ENCODE measurements at places on chromosomes 6 and 20.

DNA sequence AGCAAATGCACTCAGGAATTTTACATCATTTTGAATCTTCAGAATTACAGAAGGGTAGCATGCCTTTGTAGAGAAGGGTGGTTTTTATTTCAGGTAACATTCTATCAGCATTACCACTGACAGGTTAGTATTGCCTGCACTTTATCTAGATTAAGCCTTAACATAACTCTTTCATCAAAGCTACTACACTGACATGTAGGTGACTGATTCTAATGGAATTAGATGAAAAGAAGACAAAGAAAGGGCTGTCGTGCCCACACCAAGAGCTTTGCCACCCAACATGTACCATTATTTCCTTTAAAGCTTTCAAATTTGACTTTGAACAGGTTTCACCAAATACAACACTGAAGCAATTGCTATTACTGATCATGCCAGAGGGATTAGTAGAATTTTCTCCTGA, 551.9 kb downstream of the EYS start:
- DNase-seq = no peak

DNA sequence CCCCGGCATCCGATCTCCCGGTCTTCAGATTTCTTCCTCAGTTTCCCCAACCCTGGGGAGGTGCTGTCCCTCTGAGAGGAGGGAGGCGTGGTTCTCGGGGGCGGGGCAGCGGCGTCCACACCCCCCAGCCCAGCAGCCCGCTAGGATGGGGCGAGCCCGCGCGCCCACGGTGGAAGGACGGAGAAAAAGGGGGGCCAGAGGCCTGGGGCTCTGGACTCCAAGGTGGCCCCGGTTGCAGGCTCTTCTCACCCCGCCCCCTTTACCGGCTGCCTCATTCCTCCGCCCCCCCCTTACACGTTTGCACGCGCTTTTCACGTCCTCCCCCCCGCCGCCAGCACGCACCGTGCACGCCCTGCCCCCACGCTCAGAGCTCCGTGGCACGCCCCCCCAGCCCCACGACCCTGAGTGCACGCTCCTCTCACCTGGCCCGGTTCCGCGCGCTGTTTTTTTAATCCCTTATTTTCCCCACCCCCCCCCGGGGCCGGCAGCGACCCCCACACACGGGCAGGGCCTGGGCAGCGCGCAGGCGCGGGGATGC, 402 bp downstream of the ZBTB12 start:
- peak; percentile 34 for DNase-seq

DNA sequence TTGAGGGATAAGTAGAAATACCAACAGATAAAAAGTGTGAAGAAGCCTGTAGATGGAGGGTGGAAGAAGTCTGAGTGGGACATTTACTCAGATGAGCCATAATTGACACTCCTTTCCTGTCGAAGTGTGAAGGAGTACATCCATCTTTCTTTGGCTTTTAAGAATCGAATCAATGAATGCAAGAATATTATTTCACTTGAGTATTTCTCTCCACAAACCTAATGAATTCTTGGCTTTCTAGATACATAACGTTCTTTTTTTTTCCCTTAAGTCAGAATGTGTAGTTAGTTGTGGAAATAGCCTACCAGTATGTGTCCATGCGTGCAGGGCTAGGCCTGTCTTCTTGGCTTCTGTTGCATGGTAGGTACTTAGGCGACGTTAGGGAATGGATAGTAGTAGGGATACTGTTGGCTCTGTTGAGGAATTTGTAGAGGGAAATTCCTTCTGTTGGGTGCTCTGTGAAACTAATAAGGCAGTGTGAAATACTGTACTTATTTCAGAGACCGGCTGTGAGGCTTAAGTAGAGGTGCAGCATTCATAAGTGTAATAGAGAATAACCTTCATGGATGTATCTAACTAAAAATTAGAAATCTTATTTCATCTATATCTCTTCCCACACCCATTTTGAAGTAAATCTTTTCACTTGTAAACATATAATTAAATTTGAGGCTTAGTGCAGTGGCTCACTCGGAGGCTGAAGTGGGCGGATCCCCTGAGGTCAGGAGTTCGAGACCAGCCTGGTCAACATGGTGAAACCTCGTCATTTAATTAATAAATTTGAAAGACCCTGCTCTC, 1.5 kb downstream of the RPS18 start:
- DNase-seq = no peak

- DNase-seq = no peak
Observed at GRCh38 chr6:4781967-4782575, 5.9 kb downstream of the CDYL start.

- DNase-seq = no peak
Observed at GRCh38 chr20:43985608-43986316, 71.1 kb downstream of the TOX2 start.

GRCh38 chr6:42197555-42198362, 3.0 kb upstream of the GUCA1B start:
- no peak for DNase-seq

DNA sequence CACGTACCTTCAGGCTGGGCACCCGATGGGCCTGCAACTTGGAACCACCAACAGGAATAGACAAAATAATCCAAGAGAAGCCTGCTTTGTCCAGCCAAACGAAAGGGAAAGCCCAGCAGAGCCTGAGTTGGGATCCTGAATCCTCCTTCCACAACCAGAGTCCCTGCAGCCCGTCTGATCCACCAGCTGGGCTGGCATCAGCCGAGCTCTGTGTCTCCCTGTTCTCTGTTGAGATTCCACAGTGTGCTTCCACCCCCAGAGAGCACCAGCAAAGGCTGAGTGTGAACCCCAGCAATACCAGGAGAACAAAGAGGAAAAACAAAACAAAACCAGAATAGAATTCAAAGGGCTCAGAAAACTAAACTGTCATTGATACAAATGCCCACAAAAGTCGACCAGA, 104.2 kb upstream of the PRND start:
- DNase-seq = no peak

- no peak for DNase-seq
Observed at GRCh38 chr6:156559162-156559690, 218.0 kb upstream of the ARID1B start.

DNA sequence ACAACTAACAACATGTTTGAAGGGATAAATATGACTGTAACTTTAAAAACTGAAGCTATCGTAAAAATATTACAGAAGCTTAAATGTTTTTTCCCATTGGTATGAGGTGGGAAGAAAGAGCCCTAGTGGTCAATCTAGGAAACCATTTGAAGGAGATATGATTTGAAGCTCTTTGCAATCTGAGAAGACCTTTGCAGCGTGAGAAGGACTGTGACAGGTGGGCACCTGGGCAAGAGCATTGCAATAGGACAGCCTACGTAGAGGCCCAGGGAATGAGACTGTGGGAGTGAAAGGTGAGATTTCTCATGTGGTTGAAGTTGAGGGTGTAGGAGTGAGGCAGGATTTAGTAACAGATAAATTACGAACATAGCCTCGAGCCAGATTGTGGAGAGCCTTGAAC, 108.0 kb upstream of the PDE7B start:
- DNase-seq = no peak

GRCh38 chr20:1880529-1881239, 14.5 kb upstream of the SIRPA start:
- DNase-seq = no peak

All from effector memory CD4-positive, alpha-beta T cell (primary cell).